ENCODE measurements at places on chromosomes 7 and 10.

DNA sequence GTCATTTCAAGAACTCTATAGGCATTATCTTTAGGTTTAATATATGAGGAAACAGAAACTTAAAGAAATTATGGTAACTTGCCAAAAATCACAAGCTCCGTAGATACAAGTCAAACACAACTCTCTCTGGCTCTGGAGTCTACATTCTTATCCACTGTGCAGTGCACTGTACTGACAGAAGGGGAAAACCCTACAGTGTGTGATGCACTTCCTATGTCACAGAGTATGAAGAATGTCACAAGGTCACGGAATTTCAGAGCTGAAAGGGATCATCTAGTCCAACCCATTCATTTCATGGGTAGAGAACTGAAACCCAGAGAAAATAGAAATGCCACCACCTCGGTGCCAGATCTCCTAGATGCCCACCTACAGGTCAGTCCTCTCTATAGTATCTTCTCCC lies 86.1 kb downstream of the LRRTM3 start:
- DNase-seq, result no peak

DNA sequence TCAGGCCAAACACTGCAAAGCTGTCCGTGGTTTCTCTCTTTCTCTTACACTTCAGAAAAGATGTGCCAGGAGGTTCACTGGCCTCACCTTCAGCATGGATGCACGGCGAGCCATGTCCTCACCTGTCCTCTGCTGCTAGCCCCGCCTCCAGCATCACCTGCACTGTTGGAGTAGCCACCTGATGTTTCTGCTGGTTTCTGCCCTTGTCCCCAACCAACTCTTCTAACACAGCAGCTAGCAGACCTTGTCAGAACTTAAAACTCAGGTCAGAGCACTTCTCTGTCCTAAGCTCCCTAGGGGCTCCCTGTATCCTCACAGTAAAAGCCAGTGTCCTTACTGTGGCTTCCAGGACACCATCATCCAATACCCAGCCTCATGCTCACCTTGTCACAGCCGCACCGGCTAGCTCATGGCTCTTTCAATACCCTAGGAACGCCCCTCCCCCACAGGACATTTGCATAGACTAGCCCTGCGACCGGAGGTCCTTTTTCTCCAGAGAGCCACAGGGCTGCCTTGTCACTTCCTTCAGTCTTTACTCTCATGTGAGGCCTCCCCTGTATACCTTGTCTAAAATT lies 15.2 kb downstream of the PALD1 start:
- no peak for DNase-seq

GRCh38 chr7:152521420-152522337 lies 85.9 kb upstream of the KMT2C start:
- DNase-seq, result no peak

- DNase-seq, result no peak
Measured at GRCh38 chr10:132306343-132306685, 1.4 kb downstream of the STK32C start.

DNA sequence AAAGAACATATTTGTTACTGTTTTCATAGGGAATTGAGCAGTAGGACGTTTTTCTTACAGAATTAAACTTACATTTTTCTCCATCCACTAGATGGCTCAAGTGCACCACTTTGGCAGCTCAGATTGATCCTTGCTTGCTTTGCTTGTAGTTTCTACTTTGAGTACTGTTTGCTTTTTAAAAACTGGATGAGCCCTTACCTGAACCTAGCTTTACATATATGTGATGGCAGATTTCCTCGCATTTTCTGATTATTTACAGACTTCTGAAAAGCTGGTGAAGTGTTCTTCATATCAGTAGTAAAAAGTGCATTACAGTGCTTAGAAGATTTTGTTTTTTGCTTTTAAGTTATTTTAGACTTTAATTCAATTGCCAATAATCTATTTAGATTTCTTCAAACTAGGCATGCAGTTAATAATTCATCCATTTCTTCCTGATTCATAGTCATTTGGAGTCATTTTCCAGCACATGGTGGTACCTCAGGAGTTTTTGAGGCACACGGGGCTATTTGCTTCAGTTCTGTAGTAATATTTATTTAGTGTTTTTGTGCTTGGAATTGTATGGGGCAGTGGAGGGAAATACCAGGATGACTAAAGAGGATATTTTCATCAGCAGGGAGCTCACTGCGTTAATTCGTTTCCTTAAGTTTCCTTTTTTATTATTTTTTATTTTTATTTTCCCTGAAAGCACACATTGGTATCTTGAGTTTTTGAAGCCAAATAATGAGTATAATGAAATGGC lies 57.3 kb downstream of the MAPK8 start:
- DNase-seq, result no peak

DNA sequence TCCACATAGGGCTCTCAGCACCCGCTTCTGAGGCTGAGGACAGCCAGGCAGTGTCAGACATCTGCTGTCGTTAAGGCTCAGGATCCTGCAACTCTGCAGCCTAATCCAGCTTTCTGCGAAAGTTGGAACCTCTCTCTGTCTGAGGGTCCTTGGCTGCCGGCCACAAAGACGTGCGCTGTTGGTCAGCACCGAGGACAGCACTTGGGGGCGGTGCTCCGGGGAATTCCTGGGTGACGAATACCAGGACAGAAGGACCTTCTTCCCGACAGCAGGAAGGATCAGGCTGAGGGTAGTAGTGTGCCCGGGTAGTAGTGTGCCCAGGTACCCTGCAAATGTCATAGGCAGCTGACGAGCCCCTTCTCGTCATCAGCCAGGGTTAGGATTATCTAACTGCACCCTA lies 16.0 kb upstream of the RASGEF1A start:
- DNase-seq, result peak; percentile 79

GRCh38 chr7:132930881-132931280 lies 151.0 kb downstream of the CHCHD3 start:
- no peak for DNase-seq

DNA sequence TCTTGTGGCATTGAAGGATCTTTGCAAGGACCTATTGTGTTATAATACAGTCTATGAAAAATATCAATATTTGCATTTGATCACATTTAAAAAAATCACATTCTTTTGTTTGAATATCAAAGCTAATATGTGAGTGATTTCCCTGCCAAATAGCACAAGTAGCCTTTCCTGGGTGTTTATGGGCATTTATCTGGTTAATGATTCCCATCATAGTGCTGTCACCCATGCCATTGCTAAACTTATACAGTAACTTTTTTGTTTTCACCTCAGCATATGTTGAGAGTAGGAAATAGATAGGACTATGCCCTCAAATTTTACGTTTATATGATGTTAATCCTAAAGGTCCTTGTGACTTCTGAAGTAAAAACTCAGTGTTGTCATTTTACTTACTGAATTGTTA lies 136.9 kb downstream of the CFTR start:
- DNase-seq, result no peak

DNA sequence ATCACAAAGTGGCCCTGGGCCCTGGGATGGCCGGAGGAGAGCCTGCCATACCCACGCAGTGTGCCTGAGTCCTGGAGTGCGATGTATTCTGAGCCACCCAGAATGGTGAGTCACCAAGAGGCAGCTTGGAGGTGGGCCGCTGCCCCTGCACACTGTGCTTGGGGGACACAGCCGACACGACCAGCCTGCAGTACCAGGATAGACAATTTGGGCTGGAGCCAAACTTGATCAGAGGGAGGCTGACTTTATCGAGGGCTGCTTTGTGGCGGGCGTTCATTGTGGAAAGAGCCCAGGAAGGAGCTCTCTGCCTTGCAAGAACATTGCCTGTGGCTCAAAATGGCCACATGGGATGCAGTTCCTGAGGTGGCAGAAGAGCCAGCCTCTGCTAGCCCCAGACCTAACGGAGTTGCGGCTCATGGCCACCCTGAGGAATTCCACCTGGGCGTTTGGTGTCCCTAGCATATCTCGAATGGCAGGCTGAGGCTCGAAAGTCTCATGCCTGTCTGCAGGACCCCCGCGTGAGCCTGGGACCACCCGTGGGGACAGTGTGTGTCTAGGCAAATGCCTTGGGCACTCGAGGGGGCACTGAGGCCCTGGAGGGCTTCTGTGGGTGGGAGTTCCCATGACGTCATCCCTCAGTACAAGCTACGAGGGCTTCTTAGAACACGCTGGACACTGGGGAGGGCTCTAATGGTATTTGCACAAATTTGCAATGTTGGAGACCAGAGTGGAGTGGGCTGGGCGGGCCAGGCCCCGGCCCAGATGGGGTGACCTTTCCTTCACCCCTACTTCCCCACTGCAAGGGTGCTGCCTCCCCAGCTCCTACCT lies 79.7 kb downstream of the LHPP start:
- DNase-seq, result no peak

GRCh38 chr7:117154721-117155120 lies 168.1 kb downstream of the WNT2 start:
- no peak for DNase-seq

GRCh38 chr7:75617634-75618234 lies 121.0 kb downstream of the HIP1 start:
- DNase-seq, result no peak
